ENCODE measurements at places on chromosomes 5 and 9. TPM values are rescaled to one million over a fixed set of nuclear protein-coding genes. Genes with fewer than 3 reads are reported as not detected.

DNA sequence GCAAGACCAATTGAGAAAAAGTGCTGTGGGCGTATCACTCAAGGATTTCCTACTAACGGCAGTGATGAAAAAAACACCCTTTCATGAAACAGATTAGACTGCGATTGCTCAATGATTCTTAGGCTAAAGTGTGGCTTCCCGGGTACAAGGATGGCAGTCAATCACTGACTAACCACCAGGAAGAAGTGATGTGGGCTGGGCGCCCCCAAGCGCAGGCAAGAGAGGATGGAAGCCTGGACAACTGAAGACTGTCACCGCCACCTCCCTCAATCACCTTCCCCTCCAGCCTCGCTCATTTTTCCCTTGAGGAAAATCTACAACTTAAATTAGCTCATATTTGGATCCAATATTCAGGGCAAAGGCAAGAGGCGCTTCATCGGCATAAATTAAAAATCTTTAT lies 707.2 kb downstream of the MTRR start:
- DNase-seq = no peak

DNA sequence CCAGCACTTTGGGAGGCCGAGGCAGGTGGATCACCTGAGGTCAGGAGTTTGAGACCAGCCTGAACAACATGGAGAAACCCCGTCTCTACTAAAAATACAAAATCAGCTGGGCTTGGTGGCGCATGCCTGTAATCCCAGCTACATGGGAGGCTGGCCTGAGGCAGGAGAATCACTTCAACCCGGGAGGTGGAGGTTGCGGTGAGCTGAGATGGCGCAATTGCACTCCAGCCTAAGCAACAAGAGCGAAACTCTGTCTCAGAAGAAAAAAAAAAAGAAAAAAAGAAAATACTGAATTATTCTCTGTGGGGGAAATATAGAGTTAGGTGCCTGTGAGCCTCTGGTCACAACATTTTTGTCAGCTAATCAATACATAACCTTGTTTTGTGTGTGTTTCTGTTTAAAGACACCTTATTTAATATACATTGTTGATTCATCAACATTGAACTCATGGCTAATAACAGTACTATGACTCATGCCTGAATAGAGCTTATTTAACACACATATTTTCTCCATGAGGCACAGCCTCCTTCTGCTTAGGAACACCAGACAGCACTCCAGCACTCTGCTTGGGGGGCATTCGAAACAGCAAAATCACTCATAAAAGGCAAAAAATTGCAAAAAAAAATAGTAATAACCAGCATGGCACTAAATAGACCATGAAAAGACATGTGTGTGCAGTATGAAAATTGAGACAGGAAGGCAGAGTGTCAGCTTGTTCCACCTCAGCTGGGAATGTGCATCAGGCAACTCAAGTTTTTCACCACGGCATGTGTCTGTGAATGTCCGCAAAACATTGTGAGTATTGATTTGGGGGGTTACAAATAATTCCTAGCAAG lies at the start of gene IL31RA:
Gene IL31RA (plus strand): TSS at position 519 of the 836 bp plus-strand sequence. CDS start 214 bp downstream, at position 733.
- DNase-seq = no peak

DNA sequence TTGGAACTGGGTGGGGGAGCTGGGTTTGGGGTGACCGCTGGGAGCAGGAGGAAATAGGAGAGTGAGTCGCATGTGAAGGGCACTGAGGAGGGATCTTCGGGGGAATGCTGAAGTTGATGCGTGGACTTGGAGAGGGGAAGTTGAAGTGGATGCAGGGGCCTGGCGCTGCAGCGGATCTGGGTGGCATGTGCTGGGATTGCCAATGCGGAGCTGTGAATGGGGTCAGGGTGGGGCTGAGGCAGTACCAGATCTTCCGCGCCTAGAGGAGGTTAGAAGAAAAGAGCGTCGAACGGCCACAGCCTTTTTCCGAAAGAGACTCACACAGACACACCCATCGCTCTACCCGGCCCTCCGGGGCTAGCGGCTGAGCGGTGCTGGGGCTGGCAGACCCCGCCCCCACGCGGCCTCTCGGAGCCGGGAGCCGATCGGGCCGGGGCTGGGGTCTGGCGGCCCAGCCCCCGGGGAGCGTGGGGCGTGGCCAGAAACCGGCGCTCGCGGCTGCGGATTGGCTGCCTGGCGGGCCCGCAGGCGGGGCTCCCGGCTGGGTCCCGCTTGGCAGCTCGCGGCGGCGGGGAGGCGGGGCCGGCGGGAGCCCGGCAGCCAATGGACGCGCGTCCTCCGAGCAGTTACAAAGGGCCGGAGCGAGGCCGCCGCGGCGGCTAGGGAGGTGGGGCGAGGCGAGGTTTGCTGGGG lies at the start of gene TGFBR1:
Gene TGFBR1 (plus strand): TSS at position 655 of the 693 bp plus-strand sequence. CDS start 93 bp downstream, outside the sequence.
- DNase-seq = no peak

DNA sequence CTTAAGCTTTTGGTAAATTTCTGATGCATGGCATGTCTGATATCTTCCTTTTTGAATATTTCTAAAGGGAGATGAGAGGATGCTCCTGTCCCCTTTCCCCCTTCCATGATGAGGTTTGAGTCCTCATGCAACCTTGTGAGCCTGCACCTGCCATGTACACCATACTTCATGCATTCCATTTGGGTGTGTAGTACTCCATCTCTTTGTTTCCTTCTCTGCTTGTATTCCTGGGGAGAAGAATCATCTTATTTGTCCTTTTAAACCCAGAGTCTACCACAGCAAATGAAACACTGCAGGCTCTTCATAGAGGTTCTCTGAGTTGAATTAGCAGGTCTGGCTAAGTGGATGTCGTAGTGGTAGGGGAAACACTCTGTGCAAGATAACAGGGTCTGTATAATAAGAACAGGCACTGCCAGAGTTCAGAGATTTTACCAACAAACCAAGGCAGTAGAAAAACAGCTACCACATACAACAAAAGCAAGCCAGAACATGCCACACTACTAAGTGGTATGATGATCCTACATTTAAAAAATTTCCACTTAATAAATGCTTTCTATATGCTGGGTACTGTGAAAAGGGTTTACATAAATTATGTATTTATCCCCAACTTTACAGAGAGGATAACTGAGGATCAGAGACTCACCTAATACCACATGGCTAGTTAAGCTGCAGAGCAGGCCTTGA lies 439.8 kb upstream of the GRIA1 start:
- no peak for DNase-seq

Gene NEURL1B
- total RNA-seq = 15.2 TPM

Gene DMRTA1
- 1.8 TPM for total RNA-seq

Gene GPR150
- 0.82 TPM for total RNA-seq

Gene CCDC152
- total RNA-seq = 0.23 TPM

Gene WDR31
- total RNA-seq = 0.99 TPM

Gene SMIM33
- not detected for total RNA-seq

Gene SLC46A2
- not detected for total RNA-seq

Gene CARTPT
- total RNA-seq = not detected

Gene PCDHGA4
- total RNA-seq = 9.2 TPM
